ENCODE measurements at places on chromosomes 2 and 18.

GRCh38 chr2:86140969-86141392 is 34.9 kb downstream of the PTCD3 start:
- DNase-seq: no peak

GRCh38 chr2:229169751-229170150 is 101.3 kb downstream of the PID1 start:
- no peak for DNase-seq

DNA sequence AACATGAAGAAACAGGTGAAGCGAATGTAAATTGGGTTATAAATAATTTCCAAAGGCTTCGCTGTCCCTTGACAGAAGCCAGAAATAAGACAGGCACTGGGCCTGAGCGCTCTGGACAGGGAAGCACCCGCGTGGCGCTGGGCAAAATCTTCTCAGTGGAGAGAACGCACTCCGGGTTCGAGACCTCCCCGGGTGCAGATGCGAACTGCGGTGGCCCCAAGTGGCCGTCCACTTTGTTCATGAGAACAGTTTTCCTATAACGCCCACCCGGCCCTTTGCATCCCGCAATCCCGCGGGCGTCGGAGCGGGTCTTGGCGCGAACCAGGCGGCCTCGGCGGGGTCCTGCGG is 651 bp upstream of the DPYSL5 start:
- no peak for DNase-seq

DNA sequence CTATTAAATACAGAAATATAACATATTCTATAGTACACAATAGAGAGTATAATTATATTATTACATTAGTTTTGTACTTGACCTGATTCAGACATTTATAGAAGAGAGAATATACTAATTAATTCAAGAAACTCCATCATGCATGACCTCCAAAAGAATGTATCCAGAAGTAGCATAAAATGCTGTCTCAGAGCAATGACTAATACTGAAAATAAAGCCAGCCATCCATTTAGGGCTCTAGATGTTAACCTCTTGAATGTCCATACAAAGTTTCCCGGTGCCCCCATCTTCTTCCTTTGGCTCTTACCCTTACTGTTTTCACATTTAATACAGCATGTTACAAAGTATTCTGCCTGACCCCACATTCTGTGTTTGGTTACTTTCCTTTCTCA is 102.0 kb downstream of the ARHGAP15 start:
- no peak for DNase-seq

DNA sequence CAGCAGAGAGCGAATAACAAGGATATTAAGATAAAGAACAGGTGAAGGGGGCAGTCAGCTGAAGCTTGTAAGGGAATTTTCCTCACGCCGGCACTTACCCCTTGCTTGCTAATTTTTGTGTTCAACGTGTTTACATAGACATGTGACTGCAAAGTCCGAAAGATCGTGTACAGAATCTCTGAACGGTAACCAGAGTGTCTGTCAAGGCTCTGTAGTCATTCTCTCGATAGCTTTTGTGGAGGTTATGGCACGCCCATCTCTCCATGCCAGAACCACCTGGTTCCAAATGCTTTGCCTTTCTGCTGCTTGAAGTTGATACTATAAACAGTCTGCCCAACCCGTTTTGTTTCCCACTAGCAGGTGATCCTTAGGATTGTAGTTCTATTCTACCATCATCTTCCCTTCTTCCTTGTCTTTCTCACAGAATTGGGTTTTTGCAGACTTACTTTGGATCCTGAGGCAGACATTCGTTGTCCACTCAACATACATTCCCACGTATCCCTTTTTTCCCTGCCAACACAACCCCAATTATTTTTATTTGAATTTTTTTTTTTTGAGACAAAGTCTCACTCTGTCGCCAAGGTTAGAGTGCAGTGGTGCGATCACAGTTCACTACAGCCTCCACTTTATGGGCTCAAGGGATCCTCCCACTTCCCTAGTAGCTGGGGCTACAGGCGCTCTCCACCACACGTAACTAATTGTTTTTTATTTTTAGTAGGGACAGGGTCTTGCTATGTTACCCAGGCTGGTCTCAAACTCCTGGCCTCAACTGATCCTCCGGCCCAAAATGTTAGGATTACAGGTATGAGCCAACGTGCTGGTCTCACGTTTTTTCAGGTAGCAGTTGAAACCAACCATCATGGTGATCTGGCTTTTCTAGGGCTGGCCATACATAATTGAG is 1.3 kb upstream of the USP34 start:
- no peak for DNase-seq

DNA sequence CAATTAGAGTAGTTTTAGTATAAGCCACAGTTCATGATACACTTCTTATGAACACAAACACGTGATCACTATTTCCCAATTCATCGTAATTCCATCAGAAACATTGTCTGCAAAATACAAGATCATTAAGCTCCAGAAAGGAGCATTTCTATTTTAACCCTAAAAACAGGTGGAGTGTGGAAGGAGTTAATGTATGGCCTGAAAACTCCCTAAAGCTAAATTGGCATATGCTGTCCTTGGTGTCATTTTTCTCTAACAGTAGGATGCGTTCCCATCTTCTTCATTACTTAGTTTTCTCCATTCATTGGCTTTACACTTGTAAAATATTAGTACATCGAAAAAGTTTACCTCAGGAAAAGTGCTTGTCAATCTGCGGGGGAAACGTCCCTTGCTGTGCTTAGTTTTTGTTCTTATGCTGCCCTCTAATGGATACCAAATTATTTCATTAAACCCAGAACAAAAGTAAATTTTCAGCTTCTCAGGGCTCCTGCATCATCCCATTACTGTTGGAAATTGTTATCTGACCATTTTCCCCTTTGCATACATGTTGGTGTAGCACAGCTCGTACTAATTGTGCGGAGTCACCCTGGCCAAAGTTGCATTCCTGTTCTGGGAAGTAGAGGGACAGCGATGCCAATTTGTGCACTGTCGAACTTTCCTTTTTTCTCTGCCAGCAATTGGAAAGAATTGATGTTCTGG is 153.4 kb downstream of the GPD2 start:
- no peak for DNase-seq

GRCh38 chr2:102755284-102755683 is 6.5 kb upstream of the TMEM182 start:
- no peak for DNase-seq

DNA sequence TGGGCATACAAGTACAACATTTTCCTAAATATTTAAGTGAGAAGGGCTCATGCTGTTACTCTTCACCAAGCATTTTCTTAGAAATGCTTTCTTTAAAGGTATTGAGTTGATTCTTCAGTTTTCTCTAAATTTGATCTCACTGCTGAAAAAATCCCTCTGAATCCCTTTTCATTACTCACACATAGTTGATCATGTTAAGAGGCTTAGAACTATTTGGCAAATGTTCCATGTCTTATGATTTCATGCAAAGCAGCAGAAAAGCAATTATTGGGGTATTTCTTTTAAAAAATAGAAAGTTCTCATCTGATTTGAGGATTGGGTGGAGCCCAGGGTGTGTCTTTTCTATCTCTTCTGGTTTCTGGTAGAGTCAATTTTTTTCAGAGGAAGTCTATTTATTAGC is 1079.8 kb upstream of the ZEB2 start:
- DNase-seq: no peak

GRCh38 chr2:173087214-173087581 is 11.6 kb downstream of the MAP3K20 start:
- DNase-seq: no peak

DNA sequence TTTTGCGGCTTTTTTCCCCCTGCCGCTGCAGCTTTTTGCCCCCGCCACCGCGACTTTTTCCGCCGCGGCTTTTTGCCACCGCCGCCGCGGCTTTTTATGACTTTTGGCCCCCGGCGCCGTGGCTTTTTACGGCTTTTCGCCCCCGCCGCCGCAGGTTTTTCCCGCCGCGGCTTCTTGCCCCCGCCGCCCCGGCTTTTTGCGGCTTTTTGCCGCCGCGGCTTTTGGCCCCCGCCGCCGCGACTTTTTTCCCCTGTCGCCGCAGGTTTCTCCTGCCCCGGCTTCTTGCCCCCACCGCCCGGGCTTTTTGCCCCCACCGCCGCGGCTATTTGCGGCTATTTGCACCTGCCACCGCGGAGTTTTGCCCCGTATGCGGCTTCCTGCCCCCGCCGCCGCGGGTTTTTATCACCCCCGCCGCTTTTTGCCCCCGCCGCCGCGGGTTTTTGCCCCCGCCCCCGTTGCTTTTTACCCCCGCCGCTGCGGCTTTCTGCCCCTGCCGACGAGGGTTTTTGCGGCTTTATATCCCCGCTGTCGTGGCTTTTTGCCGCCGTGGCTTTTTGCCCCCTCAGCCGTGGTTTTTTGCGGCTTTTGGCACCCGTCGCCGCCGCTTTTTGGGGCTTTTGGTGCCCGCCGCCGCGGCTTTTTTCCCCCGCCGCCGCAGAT is 2750.9 kb downstream of the RPIA start:
- no peak for DNase-seq

- DNase-seq: no peak
These were observed 43.0 kb upstream of the MGAT4A start for GRCh38 chr2:98773907-98774306.

DNA sequence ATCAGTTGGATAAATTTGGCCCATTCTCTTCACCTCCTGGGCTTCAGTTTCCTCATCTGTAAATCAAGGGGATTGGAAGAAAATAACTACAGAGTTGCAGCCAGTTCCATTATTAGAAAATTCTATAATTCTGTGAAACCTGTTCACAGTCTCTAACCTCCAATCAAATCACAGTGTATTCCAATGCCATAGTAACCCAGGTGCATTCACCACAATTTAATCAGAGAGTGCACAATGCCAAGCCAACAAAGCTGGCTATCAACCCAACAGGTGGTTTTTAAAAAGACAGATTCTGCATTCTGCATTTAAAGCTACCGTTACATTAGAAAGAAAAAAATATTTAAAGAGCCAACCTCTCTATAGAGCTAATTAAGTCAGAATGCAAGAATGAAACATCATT is 308.6 kb downstream of the RNF144A start:
- no peak for DNase-seq

GRCh38 chr2:215678094-215678493 is 242.2 kb upstream of the FN1 start:
- no peak for DNase-seq

GRCh38 chr2:100733391-100734187 is 86.3 kb upstream of the NPAS2 start:
- no peak for DNase-seq

GRCh38 chr18:52953387-52953786 is 613.4 kb downstream of the DCC start:
- no peak for DNase-seq

DNA sequence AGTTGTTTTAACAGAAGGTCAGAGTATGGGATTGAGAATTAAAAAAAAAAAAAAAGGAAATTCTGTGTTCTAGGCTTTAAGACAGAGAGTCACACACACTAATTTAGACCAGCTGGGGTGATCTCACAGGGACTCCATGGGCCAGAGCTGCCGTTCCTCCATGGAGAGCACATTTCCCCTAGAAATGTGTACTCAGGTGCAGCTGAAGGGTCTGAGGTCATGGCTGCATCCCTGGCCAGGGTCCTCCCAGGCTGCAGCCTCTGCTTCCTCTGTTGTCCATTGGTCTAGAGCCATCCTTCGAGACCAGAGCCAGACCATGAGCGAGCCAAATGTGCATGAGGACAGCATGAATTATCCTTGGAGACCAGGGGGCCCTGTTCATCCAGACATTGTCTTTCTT is 190.1 kb upstream of the TNP1 start:
- DNase-seq: no peak

- DNase-seq: no peak
These were observed 84.7 kb upstream of the NEDD4L start for GRCh38 chr18:57959278-57959677.

GRCh38 chr2:218291318-218292047 is 820 bp downstream of the TMBIM1 start:
- no peak for DNase-seq
